ENCODE measurements at places on chromosomes 3 and 15.

DNA sequence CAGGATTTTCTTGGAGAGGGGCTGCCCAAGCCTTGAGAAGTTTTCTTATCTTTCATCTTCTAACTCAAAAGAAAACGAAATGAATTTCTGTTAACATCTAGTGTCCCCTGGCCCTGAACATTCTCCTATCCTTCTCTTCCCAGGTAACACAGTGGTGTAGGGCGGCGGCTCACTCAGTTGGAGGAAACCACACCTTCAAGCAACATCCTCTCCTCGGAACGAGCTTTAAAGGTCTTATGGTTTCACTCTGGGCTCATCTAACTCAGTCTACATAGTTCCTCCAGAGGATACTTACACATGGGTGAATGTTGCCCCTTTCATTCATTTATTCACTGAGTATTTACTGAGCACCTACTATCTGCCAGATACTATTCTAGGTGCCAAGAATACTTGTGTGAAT, 31.0 kb upstream of the KLHL6 start:
- no peak for DNase-seq

DNA sequence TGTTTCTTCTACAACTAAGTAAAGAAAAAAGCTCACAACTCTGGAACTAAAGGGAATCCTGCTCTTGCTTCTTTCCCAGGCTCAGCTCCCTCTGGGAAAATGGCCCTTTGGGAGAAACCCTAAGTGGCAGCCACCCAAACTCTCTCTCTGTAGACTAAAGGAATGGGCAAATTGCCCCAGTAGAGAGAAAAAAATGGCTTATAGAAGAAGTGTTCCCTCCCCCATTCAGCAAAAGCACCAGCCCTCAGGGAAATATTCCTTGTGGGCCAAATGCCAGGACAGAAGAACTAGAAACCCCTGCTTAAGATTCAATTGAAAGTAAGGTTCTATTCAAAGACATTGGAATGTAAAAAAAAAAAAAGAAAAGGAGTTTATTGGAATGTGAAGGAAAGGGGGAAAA, 603.7 kb upstream of the ALCAM start:
- DNase-seq = no peak

DNA sequence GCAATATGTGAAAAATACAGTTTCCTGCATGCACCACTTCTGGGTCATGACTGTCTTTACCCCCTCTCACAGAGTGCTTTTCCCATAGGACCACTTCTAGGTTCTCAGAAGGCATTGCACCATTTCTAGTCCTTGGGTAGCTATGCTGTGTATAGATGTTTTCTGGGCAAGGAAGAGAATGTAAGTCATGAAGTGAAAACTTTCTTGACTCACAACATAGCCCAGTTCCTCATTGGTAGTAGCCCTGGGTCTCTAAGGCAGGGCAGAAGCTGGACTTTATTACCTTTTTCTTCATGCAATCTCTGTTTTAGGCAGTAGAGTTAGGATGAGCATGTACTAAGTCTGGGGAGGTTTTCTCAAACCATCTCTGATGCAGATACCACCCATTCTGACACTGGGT, 203.1 kb downstream of the EPHB1 start:
- no peak for DNase-seq

GRCh38 chr15:75811626-75812025, 31.6 kb upstream of the UBE2Q2 start:
- no peak for DNase-seq

DNA sequence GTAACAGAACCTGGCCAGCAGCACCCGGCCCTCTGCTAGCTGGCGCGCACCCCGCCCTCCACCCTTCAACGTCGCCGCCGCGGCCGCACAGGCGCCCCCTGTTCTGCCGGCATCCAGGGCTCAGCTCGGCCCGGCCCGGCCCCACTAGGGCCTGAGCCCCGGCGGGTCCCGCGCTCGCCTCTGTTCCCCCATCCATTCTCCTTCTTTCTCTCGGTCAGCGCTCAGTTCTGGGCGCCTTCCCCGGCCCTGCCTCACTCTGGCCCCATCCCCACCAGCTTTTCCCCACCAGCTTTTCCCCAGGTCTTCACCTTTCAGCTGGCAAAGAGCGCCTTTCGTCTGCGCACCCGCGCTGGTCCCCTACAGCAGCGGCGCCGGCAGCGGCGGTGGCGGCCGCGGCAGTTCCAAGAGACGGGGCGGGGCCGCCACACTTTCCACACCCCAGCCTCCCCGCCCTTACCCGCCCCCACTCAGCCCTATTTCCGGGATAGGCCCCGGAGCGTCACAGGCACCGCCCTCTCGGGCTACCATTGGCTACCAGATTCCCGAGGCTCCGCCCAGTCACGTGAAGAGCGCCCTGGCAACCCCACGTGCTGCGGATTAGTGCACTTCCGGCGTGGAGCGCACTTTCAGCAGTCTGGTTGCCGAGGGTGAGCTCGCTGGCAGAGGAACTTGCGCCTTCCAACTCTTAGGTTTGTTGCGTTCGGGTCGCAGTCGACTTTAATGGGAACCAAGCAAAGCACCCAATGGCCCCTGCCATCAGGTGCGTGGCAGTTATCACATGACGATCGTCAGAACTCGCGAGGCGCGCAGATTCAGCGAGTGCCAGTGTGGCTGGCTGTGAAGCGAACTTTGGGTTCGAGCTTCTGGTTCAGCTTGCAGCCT, at the start of gene EIF5A2:
Gene EIF5A2, minus strand, starts transcription at position 403 of the 882 bp plus-strand sequence. CDS start 831 bp downstream, outside the sequence.
- DNase-seq = peak; percentile 96

DNA sequence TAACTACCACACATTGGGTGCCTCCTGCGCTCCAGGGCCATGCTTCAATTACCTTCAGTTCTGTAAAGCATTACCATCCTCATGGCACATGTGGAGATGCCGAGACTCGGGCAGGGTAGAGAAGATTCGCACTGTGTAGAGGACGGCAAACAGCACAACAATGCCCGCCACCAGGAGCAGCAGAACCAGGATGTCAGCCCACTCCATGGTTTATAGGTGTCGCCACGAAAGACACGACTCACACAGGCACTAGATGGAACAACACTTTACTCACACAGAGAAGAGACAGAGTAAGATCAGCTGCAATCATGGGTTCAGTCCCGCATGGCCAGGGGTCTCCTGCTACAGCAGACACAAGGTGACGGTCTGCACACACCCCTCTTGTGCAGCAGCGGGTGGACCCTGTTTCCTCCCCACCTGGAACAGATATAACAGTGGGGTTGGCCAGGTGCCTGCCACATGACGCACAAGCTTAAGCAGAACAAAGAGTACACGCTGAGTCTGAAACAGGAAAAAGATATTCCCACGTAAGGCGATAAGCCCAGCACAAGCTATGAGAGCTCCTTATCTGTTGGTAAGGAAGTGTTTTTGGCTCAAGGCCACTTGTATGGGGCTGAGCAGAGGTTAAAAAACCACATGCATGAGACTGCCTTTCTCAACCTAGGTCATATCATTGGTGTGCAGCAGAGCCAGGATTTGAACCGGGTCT, 2.5 kb upstream of the TBC1D21 start:
- no peak for DNase-seq

- DNase-seq = no peak
Observed at GRCh38 chr3:104549099-104549714, 817.5 kb upstream of the ALCAM start.

DNA sequence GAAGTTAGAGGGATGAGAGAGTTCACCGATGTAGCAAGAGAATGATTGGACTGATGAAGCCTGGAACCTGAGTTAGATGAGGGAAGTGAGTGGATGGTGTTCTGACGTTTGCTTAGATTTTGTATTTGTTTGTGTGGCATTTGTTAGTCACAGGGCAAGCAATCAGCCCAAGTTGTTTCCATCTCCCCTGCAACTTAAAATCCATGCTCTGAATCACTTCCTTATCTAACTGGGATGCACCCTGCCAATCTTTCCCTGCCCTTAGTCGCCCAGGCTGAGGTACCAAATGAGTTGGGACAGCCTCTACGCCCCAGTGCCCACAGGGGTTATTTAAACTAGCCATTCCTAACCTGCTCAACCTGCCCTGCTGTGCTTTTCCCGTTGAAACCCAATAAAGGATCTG, 12.6 kb downstream of the PAQR5 start:
- no peak for DNase-seq

DNA sequence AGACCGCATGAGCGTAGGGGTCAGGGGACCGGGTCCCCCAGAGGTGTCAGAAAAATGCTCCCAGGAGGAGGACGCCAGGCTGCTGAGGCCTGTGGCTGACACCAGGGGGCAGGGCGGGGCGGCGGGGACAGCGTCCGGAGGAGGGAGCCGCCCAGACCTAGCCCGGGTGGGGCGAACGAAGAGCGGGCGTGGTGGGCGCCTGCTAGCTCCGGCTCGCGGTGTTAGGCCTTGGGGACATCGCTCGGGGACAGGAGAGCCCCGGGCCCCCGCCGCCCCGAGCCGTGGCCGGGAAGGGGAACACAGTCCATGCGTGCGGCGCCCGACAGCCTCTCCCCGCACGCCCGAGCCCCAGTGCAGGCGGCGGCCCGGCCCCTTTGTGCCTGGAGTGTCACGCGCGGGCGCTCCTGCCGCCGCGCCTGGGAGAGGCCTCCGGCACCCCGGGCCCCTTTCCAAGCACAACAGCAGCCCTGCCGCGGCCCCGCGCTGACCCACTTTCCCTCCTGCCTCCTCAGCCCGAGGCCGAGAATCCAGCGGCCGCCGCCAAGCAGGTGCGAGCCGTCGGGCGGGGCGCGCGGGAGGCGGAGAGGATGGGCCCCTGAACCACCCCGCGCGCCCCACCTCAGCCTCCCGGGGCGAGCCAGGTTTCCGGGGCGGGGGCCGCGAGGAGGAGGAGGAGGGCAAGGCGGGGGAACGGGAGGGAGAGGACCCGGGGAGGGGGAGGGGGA, 111.0 kb upstream of the KLF13 start:
- DNase-seq = peak; percentile 89

DNA sequence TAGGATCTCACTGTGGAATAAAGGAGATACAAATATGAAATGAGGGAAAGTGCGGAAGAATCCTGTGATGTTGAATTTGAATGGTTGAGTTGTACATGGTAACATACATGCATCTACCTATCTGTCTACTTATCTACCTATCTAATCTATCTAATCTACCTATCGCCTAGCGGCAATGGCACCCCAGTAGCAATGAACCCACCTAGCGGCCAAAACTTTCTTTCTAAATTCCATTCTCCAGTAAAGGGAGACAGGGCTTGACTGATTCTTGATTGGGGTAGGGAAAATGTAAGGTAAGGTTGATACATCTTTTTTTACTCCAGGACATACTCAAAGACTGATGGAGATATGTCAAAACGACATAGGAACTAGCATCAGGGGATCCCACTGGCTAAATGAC, 345.0 kb downstream of the FHIT start:
- no peak for DNase-seq

- DNase-seq = no peak
Observed at GRCh38 chr15:90677807-90678790, 39.0 kb upstream of the BLM start.

GRCh38 chr15:75454471-75455378, 3.2 kb upstream of the SIN3A start:
- DNase-seq = peak; percentile 85

DNA sequence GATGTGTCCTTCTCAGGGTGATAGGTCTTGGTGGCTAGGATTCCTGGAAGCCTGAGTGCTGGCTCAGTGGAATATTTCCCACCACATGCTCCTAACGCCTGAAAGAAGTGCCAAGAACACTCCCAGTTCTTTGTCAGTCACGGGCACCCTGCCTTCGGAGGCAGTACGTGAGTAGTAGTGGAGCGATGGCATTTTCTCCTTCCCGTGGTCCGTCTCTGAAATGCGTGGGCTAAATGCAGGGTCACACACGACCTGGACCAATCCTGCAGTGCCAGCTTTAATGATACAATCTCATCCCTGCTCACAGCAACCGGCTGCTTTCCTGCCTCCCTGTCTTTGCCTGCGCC, 14.5 kb downstream of the H1-8 start:
- DNase-seq = no peak

DNA sequence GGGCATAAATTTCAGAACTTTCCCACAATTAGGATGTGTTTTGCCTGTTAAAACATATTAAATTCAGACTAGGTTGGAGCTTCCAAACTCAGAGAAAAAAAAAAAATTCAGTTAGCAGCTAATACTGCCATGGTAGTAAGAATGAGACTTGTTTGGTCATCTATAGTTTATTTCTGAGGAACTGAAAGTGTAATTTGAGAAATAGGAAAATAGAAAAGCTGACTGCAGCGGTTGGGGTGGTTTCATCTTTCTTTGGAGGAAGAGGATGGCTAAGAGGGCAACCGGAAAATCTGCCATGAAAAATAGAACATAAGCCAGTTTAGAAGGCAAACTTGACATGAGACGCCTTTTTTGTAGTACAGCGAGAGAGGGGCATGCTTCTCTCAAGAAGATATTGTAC, 371.2 kb upstream of the ROBO2 start:
- DNase-seq = no peak

- DNase-seq = no peak
Observed at GRCh38 chr3:52023860-52024764, 28.4 kb upstream of the RPL29 start.

- DNase-seq = no peak
Observed at GRCh38 chr3:12987602-12988001, 85.6 kb downstream of the IQSEC1 start.

GRCh38 chr15:73318463-73319351, 50.1 kb downstream of the HCN4 start:
- no peak for DNase-seq

DNA sequence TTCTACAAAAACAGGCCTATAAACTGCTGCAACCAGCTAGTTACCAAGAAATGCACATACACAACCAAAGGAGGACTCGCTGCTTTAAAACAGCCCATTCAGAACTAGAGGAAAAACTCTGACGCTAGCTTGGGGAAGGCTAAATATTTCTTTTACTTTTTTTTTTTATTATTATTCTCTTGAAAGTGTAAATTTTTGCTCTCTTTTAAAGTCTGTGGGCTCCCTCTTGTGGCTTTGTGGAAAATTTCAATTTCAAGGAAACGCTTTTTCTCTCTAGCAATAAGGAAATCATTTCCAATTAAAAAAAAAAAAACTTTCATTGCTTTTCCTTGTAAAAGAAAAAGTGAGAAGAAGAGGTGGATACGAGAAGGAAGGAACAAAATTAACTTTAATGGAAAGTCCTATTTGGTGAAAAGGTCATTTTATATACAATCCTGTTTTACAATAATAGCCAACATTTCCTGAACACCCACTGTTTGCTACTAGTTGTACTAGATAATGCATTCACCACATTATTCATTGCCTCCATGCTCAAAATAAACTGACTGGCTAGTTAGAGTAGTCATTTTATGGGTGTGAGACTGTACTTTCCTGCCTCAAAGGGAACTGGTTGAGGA, 51.2 kb upstream of the SAMMSON start:
- DNase-seq = no peak

DNA sequence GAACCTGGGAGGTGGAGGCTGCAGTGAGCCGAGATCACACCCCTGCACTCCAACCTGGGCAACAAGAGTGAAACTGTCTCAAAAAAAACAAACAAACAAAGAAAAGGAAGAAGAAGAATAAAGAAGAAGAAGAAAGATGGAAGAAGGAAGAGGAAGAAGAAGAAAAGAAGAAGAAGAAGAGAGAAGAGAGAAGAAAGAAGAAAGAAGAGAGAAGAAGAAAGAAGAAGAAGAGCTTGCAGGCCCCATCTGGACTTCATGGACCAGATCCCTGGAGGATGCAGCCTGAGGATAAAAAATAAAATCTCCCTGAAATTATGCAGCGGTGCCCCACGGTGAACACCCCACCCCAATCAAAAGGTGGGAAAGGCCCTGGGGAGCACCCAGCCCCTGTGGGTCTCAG, 8.8 kb upstream of the MESP1 start:
- DNase-seq = no peak

GRCh38 chr3:138686771-138687221, 78.2 kb downstream of the FAIM start:
- no peak for DNase-seq

- DNase-seq = no peak
Observed at GRCh38 chr15:73996939-73997338, 2.4 kb downstream of the PML start.
